ENCODE measurements at places on chromosomes 5 and 9.

DNA sequence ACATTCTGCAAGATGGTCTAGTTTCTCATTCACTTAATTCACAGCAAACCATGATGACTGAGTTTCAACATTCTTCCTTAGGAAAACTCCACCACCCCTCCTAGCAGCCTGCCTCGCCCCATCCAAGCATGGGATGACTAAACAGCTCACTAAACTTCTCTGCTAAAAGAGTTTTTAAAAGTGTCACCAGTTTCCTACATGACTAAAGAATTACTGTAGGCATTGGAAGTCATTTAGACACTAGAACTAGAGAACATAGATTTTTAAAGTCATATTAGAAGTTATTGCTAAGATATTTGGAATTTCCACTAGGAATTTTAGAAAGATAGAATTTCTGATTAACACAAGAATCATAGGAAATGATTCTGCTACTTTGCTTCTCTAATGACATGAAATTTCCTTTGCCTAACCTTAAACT lies 5.5 kb upstream of the ESM1 start:
- DNase-seq = no peak

- no peak for DNase-seq
These were observed 15.9 kb downstream of the PCDHAC2 start for GRCh38 chr5:140982083-140982716.

DNA sequence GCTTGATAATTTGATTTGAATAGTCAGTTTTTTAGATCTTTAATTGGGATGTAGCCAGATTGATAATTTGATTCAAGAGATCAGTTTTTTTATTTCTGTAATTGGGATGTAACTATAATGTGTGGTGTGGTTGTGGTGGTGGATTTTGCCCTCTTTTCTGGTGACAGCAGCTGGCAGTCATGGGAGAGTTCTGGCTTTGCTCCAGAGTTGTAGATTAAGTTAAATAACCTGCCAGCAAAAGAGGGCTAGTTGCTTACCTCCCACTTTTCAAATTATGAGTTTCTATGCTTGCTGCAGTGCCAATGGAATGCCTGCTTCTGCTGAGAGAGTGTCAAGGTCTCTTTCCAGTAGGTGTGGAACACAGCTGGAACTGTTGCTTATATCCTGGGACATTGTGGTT lies 315.1 kb downstream of the CCDC171 start:
- no peak for DNase-seq

DNA sequence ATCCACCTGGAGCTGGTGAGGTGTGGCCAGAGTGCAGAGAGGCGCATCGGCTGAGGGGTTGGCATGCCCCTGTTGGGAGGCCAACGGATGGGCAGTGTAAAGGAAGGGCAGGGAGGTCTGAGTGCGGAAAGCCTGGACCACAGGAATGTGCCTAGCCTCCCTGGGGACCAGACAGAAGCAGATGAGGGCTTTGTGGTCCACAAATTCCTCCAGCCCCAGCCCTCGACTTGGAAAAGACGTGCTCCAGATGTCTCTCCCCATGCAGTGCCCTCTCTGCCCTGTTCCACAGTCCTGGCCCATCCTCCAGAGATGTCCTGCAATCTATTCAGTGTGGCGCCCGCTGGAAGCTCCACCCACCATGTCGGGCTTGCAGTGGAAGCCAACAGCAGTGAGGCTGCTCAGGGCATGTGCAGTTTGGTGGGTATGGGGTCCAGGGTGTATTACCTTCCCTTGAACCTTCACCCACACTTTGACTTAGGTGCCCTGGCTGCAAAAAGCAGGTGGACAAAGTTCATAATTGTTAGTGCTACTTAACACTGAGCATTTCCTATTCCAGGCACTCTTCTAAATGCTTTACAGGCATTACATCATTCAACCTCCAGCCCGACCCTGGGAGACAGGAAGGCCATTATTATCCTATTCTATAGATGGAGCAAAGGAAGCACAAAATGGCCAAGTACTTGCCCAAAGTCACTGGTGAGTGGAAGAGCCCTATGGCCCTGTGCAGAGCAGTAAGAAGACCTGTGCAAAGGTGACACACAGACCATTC lies 120.2 kb upstream of the SLC25A48 start:
- no peak for DNase-seq

GRCh38 chr5:181045316-181045715 lies 5.2 kb downstream of the BTNL9 start:
- DNase-seq = no peak

- DNase-seq = no peak
These were observed 88.2 kb upstream of the NIPAL4 start for GRCh38 chr5:157371655-157372471.

DNA sequence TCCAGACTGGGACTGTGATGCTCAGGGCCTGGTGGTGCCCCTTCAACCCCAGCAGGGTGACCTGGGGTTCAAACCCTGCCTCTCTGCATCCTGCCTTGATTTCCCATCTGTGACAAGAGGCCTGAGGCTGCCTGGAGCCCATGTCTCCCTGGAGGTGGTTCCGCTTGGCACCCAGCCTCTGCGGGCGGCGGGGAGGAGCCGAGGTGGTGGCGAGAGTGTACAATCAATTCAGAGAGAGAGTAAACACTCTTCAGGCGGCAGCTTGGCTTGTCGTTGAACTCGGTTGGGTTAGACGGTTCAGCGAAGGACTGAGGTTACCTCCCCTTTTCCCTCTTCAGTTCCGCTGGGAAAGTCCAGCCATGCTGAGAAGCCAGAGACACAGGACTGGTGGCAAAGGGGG lies 39.3 kb downstream of the NTNG2 start:
- DNase-seq = no peak

All from Caco-2 (cell line).